Fibroblast of the aortic adventitia (primary cell): ENCODE measurements at places on chromosomes 2 and 18.

- no peak for DNase-seq
Measured at GRCh38 chr18:74083557-74083952, 64.1 kb downstream of the FBXO15 start.

- no peak for DNase-seq
Measured at GRCh38 chr2:60796573-60797509, 40.8 kb downstream of the PAPOLG start.

DNA sequence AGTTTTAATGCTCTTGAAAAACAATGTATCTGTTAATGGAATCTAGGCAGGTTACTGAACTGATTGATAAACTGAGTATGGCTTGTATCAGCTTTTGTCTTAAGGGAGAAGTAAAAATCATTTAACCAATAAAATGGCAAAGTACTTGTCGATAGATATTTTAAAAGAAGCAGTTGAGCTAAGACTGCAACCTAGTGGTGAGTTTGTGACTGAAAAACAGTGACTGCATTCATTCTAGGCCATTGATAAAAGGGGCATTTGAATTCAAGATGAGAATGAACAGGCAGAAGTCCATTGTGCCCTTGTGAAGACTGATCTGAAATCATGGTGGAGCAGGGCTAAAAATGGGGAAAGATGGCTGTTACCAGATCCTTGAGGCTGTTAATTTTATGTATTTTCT is 59.4 kb upstream of the MSTN start:
- DNase-seq = peak; percentile 54

DNA sequence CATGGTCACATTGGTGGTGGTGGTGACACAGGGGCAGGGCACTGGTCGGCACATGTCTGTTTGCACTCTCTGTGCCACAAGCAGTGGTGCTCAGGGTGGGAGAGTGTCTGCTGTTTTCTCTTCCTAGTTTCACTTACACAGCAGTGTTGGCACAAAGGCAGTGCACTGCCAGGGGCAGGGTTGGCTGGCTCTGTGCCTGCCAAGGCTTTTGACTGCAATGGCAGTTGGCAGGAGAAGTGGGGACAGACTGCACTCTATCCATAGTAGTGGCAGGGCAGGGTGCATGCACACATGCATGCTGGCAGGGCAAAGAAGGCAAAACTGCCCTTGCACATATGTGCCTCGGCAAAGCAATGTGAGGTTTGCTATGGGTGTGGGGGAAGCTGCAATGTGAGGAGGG is 635.9 kb downstream of the SUCLG1 start:
- no peak for DNase-seq

- DNase-seq = peak; percentile 76
Measured at GRCh38 chr2:156589381-156590079, 153.4 kb downstream of the GPD2 start.

GRCh38 chr18:79402977-79403722 is 7.4 kb downstream of the NFATC1 start:
- DNase-seq = peak; percentile 53

DNA sequence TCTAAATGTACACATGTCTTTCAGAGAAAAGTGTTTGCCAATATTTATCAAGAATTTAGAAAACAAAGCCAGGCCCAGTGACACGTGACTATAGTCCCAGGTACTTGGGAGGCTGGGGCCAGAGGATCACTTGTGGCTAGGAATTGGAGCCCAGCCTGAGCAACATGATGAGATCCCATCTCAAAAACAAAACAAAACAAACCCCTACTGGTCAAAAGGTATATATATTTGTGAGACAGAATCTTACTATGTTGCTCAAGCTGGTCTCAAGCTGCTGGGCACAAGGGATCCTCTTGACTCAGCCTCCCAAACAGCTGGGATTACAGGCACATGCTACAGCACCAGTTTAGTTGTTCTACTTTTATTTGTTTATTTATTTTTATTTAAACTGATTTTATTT is 79.2 kb downstream of the ZDBF2 start:
- DNase-seq = no peak

GRCh38 chr18:38174594-38174993 is 609.0 kb upstream of the CELF4 start:
- DNase-seq = no peak

- peak; percentile 11 for DNase-seq
Measured at GRCh38 chr2:231877533-231878456, 48.4 kb downstream of the NPPC start.

DNA sequence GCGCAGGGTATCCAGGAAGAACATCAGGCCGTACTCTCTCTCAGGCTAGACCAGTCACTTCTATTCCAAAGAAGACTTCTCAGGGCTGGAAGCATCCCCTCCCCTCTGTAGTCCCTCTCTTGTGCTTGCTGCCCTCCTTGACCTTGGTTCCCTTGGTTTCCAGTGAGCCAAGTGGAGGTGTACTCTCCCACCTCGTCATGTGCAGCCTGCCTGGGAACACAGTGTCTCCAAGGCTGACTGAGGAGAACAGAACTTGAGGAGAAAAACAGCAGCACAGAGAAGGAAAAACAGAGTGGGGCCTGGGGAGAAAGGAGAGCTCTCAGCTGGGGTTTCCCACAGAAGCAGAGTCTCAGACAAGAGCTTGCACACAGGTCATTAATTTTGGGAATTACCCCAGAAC is 52.7 kb downstream of the HAUS1 start:
- DNase-seq = no peak

DNA sequence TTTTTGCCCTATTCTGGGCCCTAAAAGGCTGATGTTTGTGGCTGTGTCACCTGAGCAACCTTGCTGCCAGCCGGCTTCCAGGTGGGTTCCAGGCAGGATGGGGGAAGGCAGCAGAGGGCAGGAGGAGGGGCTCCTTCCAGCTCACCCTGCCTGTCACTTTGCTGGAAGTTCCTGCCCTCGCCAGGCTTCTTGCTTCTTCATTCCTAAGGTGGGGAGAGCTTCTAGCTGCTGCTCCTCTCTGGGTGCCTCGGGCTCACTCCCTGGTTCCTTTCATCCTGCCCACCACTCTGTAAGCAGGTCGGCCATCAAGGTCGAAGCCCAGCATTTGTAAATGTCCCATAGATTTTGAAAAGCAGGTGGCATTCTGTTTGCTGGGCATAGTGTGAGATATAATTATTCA is 249.4 kb upstream of the HS6ST1 start:
- DNase-seq = no peak

DNA sequence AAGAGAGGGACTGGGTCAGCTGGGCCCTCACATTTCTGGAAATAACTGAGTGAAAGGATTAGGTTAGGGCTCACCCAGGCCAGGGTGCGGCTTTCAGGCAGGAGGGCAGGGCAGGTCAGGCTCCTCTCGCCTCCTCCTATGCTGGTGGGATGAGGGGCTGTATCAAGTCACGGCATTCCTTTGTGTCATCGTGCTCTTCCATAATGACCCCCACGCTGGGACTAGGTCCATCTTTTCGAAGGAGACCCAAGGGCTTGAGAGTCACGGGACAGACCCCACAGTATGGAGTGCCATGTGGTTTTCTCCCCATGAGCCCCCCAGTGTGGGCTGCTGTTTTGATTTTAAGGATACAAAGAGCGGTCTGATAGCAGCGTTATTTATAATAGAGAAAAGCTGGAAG is 137.8 kb upstream of the COPS8 start:
- no peak for DNase-seq

GRCh38 chr2:77161009-77161408 is 361.2 kb downstream of the LRRTM4 start:
- no peak for DNase-seq

DNA sequence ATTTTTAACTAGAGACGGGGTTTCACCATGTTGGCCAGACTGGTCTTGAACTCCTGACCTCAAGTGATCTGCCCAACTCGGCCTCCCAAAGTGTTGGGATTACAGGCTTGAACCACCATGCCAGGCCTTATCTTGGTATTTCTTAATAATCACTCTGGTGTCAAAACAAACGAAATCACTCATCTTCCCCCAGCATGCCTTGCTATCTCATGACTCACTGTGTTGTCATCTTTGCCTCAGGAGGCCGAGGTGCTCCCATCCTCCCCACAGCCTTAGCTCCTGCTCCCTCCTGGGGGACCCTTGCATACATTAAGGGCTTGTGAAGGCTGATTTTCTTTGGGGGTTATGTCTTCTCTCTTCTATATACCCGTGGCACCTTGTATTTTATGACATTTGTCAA is 250.1 kb upstream of the DPP10 start:
- DNase-seq = peak; percentile 8

DNA sequence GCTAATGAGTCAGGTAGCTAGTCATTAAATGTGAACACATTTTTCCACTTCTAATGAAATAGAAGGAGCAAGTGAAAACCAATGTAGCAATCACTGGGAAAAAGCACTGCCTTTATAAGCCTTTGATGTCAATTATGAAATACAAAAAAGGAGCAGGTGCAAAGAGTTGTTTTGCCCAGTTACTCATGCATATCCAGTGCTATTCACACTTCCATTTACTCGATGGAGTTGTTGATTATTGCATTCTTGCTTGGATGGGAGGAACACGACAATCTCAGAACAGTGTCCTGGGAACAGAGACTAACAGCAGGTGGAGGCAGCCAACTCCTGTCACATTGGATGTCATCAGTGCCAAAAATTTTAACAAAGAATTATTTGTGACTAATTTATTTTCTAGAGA is 372.5 kb downstream of the CBLN2 start:
- no peak for DNase-seq

DNA sequence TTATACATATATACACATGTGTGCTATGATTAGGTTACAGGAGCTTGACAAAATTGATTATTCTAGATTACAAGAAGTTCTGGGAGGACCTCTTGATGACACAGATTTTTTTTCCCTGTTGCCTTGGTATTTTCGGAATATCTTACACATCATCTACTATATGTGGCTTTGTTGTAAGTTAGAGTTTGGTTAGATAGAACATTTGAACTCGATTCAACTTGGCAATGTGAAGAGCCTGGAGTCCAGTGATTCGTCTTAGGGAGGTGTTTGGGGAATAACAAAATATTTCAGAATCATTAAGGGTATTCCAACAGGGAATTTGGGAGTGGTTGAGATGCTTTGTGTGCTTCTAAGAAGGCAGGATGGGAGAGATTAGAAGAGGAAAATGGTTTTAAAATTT is 39.3 kb upstream of the EFEMP1 start:
- peak; percentile 63 for DNase-seq

- DNase-seq = peak; percentile 65
Measured at GRCh38 chr2:240836781-240837467, 16.9 kb upstream of the KIF1A start.

- DNase-seq = no peak
Measured at GRCh38 chr2:149394864-149395263, 64.5 kb downstream of the LYPD6 start.

DNA sequence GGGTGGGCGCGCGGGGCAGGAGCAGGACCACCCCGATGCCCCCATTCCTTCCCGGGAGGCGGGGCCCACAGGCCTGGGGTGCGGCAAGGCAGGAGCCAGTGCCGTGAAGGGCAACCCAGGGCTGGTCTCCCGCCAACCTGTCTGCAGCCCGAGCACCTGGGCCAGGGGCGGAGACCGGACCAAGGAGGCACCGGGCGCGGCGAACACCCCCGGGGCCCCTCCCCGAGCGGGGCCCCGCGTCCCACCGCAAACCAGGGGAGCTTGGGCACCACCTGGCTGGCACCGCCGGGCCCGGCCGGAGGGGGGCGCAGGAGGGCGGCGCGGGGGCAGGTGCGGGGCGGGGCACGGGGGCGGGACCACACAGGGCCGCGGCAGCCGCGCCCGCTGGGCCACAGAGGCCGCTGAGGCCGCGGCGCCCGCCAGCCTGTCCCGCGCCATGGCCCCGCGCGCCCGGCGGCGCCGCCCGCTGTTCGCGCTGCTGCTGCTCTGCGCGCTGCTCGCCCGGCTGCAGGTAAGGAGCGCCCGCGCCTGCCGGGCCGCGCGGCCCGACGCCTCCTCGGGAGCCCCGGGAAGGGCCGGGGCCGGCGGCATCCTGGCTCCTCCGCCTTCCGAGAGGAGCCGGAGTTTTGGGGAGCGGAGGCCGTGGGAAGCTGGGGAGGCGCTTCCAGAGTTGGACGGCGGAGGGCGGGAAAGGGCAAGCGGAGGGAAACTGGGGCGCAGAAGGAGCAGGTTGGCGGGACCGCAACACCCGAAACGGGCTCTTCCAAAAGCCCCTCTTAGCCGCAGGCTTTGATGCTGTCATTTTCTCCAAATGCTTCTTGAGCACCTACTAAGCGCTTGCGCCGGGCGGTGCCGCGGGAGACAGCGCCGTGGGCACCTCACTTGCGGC is at the start of gene TNFRSF11A:
TSS of gene TNFRSF11A (plus strand) at position 394 of the 889 bp plus-strand sequence. CDS start at position 437, 43 bp downstream.
- no peak for DNase-seq

DNA sequence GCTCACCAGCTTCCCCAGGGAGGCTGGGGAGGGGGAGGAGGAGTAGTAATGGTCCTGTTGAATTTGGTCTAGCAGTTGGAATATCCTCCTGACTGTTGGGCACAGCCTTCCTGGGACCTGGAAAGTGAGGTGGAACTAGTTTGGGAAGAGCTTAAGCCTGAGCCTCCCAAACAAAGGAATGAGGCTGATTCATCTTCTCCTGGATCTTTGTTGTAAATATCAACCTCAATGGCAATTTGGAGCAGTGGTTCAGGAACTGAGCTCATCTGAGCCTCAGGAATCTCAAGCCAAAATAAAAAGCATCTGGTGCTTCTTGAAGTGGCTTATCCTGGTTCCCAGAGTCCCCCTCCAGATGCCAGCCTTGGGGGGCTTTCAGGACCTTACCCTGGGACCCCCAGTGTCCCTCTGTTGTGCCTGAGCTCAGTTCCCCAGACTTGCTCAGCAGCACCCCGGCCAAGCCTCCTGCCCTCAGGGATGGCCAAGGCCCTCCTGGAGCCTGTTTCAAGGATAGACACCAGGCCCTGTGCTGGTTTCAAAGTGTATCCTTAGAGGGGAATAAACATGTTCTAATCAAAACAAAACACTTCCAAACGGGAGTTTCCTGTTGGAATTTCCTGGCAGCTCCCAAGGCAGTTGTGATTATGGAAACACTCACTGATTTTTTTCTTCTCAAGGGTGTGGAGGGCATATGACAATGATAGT is 112.6 kb downstream of the DDX1 start:
- no peak for DNase-seq

GRCh38 chr18:45751766-45752165 is 27.8 kb downstream of the SLC14A1 start:
- DNase-seq = no peak
